ENCODE measurements at places on chromosomes 5 and 9.

GRCh38 chr5:154653764-154654485, 101.3 kb upstream of the LARP1 start:
- DNase-seq, result no peak

- DNase-seq, result peak; percentile 45
Observed at GRCh38 chr9:129319938-129320481, 141.9 kb upstream of the IER5L start.

- no peak for DNase-seq
Observed at GRCh38 chr5:176894298-176894697, 4.8 kb downstream of the HK3 start.

GRCh38 chr5:148147415-148147814, 20.9 kb upstream of the SPINK14 start:
- no peak for DNase-seq

DNA sequence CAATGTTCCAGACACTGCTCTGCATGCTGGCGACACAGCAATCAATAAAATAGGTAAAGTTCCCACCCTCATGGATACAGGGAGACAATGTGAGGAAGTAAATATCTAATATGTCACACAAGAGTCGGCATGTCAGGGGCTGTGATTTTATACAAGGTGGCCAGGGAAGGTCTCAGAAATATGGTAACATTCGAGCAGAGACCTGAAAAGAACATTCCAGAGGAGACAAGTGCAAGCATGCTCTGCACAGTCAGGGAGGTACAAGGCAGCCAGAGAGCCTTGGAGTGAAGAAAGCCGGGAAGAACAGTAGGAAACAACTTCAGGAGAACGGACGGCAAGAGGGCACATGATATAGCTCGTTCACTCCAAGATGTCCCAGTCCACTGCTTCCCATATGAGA, 89.2 kb upstream of the ZNF462 start:
- DNase-seq, result no peak

- no peak for DNase-seq
Observed at GRCh38 chr5:106408141-106408540, 1262.6 kb downstream of the EFNA5 start.

DNA sequence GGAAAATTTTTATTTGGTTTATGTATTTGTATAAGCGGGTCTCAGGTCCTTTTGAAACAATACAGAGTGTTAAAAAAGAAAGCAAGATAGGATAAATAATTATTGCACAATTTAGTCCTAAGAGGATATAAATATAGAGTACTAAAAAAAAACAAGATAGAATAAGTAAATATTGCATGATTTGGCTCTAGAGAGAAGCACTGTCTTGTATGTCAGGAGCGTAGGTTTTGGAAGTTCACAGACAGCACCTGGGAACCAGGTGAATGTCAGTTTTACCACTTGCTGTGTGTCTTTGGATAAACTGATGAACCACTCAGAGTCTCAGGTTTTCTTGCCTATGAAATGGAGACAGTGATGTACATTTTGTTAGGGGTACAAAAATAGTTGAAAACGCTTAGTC, 266.2 kb upstream of the ADAMTSL1 start:
- DNase-seq, result no peak

DNA sequence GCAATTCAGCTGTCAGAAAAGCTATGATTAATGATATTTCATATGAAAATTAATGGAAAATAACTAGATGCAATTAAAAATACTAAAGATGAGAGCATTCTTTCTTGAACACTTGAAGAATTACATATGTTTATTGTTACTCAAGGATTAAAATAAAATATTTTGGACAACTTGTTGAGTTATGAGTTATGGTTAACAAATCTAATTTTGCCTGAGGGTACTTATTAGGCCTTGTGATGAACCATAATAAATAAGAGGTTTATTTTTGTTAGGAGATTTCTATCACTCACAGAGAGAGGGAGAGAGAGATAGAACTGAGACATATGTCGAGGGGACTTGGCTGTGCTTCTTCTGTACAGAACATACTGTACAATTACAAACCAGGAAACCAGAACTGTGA, 183.7 kb downstream of the ISL1 start:
- no peak for DNase-seq

- DNase-seq, result no peak
Observed at GRCh38 chr9:112377684-112378327, 2.1 kb upstream of the HSDL2 start.

- no peak for DNase-seq
Observed at GRCh38 chr9:112550531-112550930, 63.9 kb downstream of the KIAA1958 start.

GRCh38 chr9:30605936-30606335, 1778.5 kb upstream of the ACO1 start:
- DNase-seq, result no peak

- DNase-seq, result no peak
Observed at GRCh38 chr5:80249901-80250300, 5.9 kb downstream of the SERINC5 start.

DNA sequence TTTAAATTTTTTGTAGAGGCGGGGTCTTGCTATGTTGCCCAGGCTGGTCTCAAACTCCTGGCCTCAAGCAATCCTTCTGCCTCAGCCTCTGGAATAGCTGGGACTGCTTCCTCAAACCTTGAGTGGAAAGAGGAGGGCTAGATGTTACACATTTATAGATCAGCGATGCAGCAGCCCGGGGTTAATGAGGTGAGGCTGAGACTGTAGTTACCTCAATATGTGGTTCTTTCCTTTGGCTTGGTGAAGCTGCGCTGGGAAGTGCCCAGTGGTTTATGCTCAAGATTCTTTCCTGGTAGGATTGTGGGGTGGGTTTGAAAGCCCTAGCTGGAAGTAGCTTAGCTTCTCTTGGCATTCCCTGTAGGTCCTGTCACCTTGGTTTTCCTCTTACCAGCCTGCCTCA, 22.5 kb downstream of the ZNF618 start:
- no peak for DNase-seq

DNA sequence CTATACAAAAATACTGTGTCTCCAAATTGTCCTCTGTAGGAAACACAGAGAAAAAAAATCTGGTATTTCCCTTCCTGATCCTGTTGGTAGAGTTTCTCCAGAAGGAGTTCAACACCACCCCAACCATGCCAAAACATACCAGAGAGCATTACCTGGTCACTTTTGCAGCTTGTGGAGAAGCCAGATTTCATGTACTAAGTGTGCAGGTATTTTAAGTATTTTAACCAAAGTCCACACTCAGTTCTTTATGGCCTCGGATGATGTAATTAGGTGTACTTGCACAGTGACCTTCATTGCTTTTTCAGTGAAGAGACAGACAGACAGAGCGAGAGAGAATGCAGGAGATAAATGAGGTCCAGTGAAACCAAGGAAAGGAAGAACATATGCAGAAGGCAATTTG, 2046.8 kb upstream of the CDH9 start:
- no peak for DNase-seq

DNA sequence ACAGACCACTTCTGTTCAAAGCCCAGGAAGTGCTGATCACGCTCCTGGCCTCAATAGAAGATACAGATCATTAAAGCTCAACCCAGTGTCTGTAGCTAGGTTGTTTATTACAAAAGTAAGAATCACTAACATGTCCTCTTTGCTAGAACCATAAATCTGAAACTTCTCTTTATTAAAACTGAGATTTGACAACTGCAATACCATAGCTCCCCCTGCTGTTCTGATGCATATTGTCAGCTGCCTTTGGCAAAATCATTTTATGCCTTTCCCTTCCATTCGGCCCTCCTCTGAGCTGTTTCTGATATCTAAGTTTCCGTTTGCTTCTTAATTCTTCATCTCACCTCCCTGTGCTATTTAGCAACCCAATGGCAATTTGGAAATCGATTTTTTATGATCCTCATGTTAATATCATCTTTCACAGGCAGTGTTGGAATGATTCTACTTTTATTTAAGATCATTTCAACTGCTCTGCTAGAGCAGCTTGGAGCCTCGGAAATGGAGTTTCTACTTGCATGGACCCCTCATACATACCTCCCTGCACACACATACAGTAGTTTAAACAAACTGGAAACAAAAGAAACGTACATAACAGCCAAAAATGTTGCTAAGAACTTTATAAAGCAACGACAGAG, 998.8 kb downstream of the MAT2B start:
- no peak for DNase-seq

GRCh38 chr5:146446861-146447733, at the start of gene TCERG1:
Gene TCERG1, plus strand, starts transcription at chr5:146447333. Its CDS starts 17 bp downstream, at chr5:146447350.
- DNase-seq, result peak; percentile 98

DNA sequence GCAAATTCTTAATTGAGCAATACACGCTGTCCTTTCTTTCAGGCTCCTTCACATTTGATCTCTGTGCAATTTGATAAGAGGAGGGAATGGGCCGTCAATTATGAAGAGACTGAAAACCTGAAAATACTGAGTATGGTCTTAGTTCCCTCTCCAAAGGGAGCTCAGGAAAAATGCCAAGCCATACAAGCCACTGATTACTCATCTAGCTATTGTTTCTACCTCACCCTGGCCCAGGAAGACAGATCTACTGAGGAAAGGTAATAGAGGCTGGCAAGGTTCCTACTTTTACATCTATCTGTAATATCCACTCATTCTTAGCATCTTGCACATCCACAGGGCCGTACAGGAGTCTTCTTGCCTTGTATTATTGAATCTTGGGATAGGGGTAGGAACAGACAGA, 23.7 kb upstream of the TNC start:
- no peak for DNase-seq

- DNase-seq, result no peak
Observed at GRCh38 chr5:51995773-51996306, 612.6 kb downstream of the ISL1 start.

DNA sequence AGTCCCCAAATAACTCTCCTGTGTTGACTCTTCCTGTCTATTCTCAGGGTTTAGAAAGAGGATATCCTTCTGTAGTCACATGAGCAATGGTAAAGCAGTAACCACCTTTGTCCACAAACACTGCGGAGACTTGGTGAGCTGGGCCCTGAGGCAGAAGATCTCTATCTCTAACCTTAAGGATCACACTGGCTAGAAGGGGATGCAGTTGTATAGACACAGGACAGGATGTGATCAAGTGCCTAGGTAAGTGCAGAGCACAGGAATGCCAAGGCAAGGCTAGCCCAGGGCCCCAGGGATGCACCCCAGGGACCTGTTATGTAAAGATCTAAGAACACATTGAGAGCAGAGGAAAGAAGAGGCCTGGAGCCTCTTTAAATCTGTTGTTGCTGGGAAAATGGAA, 610.5 kb downstream of the IRX1 start:
- DNase-seq, result no peak

DNA sequence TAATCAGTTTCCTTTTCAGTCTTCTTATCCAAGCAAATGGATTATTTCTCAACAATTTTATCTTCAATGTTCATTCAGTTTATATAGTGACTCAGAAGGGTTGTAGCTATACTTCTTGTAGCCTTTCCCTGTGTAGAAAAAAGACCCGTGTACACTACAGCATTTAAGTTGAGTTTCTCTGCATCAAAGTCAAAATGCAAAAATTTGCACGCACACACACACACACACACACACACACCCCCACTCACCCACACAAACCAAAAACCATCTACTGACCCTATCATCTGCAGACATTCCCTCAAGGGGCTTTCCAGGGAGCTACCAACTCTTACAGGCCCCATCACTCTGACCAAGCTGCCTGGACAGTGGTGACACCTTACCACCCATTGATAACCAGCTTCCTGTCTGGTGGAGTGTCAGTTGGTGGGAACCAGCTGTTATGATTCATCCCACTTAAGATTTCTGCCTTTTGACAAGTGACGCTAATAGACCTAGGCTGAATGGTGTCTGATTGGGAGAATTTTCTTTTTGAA, 12.2 kb upstream of the ELL2 start:
- DNase-seq, result no peak

DNA sequence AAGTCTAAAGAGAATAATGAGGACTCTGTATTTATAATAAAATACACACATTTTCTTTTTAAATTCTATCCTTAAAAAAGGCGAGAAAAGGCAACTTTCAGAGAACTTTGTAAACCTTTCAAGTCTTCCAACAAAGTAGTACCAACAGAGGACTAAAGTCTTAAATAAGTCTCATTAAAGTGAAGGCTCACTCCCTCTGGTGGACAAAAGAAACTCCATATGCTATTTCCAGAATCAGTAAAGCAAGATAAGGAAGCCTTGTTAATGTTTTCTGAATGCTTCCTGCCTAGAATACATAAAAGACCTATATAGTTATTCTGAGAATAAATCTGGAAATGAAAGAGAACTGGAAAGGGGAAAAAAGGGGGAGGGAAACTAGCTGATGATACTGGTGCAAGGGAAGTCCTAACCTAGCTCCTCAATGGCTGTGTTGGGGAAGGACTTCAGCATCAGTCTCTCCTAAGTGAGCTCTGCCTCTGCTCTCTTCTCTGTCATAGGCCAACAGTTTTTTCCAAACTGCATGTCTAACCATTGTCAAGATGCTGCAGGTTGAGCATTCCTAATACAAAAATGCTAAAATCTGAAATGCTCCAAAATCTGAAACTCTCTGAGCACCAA, 7.2 kb downstream of the HMGCS1 start:
- DNase-seq, result peak; percentile 32

GRCh38 chr5:82812575-82812974, 264.6 kb downstream of the TMEM167A start:
- DNase-seq, result no peak

DNA sequence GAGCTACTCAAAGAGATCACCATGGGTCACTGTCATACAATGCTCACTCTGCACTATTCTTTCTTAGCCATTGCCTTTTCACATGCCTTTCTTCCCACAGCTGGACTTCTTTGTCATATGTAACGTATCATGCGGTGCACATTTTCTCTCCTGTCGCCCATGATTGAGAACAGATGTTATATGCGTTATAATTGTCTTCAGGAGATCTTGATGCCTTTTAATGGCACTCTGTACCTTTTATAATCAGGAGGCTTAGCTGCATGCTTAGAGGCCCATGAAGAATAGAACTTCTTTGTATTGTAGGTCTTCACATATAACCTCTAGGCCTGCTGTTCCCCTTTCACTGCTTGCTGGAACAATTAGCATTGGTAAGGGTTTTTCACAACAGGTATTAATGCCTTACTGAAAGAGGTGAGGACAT, 436.1 kb downstream of the CDH10 start:
- DNase-seq, result no peak

DNA sequence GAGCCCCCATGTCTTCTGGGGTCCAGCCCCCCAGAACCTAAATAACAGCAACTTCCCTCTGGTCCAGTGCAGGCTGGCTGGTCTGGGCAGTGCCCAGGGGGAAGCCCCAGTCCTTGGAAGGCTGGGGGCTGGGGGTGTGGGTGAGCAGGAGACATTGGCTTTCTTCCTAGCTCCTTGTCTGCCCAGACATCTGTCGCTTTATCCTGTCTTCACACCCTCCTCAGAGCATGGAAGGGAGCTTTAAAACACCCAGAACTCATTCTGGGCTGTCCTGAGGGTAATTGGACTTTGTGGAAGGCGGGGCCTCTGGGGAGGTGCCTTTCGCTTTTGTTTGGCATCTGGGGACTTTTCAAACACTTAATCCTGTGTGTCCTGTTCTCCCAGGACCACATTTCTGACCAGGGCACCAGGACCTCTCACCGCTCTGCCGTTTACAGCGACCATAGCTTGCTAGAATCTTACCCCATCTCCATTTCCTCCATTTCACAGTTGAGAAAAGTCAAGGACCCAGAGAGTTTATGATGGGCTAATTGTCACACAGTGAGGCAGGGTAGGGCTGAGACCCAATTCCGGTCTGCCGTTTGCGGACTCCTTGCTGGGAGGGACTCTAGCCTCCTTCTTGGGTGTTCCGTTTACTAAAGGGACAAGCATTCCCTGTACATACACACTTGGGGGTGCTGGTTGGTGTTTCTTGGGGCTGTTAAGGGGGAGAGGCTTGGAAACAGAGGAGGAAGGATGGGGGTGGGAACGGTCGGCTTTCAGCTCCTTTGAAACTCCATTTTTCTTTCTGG, 1.1 kb downstream of the GSN start:
- no peak for DNase-seq
